ENCODE measurements at places on chromosomes 16 and 17.

DNA sequence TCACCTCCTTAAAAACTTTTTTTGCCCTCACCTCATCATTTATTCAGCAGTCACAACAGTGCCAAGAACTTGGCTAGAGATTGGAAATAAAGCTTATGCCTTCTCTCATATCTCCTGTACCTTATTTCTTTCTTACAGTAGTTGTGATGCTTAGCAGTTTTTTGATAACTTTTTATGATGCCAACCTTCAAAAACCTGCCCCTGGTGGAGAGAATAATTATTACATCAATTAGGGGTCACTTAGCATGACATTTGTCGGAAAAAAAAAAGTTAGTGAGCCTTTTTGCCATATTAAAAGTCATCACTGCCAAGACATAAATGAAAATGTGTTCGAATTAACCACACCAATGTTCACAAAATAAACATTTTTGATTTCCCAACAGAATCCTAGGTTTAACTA lies 296.6 kb downstream of the WWOX start:
- DNase-seq = no peak
- no peak overlapping the region for H3K4me3 ChIP-seq
- H3K36me3 ChIP-seq = no peaks in the 10 kb centered on the region
- H3K4me1 ChIP-seq = no peaks in the 10 kb centered on the region
- H3K27ac ChIP-seq = no peak overlapping the region
- no peaks in the 10 kb centered on the region for H3K27me3 ChIP-seq

DNA sequence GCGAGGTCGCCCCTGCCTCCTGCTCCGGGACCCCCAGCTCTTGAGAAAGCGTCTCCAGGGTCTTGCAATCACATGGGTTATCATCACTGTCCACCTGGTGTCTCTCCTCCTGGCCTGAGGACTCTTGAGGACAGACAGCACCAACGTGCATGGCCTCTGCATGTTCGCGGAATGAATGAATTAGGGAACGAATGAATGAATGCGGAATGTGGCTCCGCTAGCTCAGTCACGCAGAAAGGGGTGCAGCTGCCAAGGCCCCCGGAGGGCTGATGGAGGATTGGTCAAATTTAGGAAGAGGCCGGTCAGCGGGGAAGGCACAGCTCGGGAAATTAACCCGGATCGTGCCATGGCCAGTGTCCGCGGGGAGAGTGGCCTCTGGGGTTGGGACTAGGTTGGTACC lies 3.3 kb downstream of the FBXL16 start:
- DNase-seq = no peak
- H3K36me3 ChIP-seq = no peaks in the 10 kb centered on the region
- no peak overlapping the region for H3K27ac ChIP-seq
- H3K27me3 ChIP-seq = peaks cover 98% of the 10 kb centered on the region
- no peak overlapping the region for H3K4me3 ChIP-seq

- no peak for DNase-seq
- H3K4me3 ChIP-seq = no peak overlapping the region
- no peaks in the 10 kb centered on the region for H3K4me1 ChIP-seq
- H3K36me3 ChIP-seq = no peaks in the 10 kb centered on the region
Measured at GRCh38 chr16:2806286-2806685, 8.0 kb downstream of the PRSS41 start.

DNA sequence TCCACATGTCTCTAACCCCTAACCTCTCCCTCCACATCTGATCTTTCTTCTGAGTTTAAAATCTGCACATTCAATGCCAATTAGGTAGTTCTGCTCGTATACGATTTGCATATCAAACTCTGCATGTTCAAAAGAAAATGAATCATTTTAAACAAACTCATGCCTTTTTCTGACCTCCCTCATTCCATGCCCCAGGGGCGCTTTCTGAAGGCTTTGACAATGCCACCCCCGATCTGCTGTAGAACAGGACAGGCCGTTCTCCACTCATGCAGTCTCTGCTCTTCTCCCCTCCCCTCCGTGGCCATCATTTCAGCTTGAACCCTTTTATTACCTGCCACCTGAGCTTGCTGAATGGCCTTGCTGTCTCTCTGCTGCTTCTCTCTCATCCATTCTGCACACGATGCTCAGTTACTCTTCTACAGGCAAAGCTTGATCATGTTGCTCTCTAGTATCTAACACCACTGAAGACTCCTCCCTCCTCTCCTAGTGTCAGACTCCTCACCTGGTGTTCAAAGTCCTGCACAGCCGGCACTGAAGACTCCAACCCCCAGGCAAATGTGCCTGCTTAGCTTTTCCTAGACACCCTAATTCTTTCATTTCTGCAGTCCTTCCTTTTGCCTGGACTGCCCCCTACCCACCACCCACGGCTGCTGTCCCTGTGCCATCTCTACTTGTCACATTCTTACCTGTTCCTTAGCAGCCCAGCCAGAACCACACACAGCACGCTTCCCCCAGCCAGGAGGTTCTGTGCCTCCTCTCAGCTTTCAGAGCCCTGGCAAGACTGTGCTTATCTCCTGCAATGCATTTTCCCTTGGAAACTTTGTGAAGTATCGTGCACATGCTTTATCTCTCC lies 6.2 kb downstream of the TMEM238L start:
- peaks cover 7% of the 10 kb centered on the region for H3K4me1 ChIP-seq
- H3K36me3 ChIP-seq = no peaks in the 10 kb centered on the region
- no peak overlapping the region for H3K4me3 ChIP-seq
- no peaks in the 10 kb centered on the region for H3K27me3 ChIP-seq
- no peak for DNase-seq
- no peak overlapping the region for H3K27ac ChIP-seq

DNA sequence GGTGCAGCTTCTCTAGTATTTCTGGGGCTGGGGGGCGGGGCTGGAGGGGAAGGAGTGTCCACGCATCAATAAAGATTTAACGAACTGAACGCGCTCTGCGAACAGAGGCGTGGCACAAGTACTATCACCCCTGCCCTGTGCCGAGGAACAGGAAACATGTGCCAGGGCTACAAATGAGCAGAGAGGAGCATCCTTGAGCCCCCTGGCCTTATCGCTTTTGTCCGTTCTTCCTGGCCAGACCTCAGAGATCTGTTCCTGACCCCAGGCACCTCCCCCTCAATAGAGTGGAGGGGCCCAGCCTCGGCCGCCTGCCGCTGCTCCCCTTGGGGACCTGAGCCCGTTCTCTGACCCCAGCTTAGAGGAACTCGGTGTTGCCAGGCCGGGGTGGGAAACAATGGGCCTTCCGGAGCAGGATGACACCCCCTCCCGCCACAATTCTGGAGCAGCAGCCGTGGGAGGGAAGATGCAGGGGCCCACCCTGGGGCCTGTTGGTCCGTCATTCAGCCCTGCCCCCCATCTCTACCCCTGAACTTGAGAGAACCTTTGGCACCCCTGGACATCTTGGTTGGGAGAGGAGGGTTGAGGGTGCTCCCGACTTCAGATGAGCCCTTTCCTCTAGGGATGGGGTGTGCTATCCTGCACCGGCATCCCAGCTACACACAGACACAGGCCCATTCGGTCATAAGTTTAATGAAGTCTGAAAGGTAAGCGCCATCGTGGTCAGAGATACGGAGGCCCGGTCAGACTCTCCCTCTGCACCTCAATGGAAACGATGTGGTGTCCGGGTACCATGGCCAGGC lies 1.1 kb downstream of the NAA38 start:
- peak overlapping the region; percentile 93 for H3K27ac ChIP-seq
- peaks cover 3% of the 10 kb centered on the region for H3K4me1 ChIP-seq
- no peaks in the 10 kb centered on the region for H3K27me3 ChIP-seq
- H3K36me3 ChIP-seq = peaks cover 18% of the 10 kb centered on the region
- DNase-seq = peak; percentile 88
- H3K4me3 ChIP-seq = peak overlapping the region; percentile 68

- no peak overlapping the region for H3K27ac ChIP-seq
- peaks cover 31% of the 10 kb centered on the region for H3K4me1 ChIP-seq
- DNase-seq = no peak
- no peak overlapping the region for H3K4me3 ChIP-seq
Measured at GRCh38 chr16:1831186-1832075, 4.4 kb downstream of the FAHD1 start.

DNA sequence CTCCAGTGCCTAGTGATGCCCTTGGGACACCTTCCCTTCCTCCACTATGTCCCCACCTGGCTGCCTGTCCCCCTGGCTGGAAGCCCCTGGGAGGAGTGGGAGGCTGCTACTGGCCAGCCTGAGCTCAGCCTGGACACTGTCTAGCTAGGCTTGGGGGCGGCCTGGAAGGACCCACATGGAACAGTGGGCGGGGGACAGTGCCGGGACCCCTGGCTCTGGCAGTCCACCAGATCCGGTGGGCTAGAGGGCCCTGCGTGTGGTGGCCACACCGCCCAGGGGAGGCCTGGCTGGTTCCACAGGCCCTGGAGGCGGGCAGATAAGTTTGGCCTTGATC lies 388.0 kb upstream of the TNRC6C start:
- H3K4me1 ChIP-seq = peaks cover 20% of the 10 kb centered on the region
- H3K27ac ChIP-seq = no peak overlapping the region
- peaks cover 14% of the 10 kb centered on the region for H3K27me3 ChIP-seq
- no peaks in the 10 kb centered on the region for H3K36me3 ChIP-seq
- no peak for DNase-seq
- H3K4me3 ChIP-seq = no peak overlapping the region

- no peaks in the 10 kb centered on the region for H3K36me3 ChIP-seq
- DNase-seq = no peak
- H3K4me1 ChIP-seq = no peaks in the 10 kb centered on the region
- H3K4me3 ChIP-seq = no peak overlapping the region
- no peak overlapping the region for H3K27ac ChIP-seq
Measured at GRCh38 chr16:22878955-22879354, 65.0 kb downstream of the HS3ST2 start.

- no peak for DNase-seq
- H3K27ac ChIP-seq = no peak overlapping the region
- H3K36me3 ChIP-seq = no peaks in the 10 kb centered on the region
- no peaks in the 10 kb centered on the region for H3K27me3 ChIP-seq
- H3K4me3 ChIP-seq = no peak overlapping the region
Measured at GRCh38 chr16:80717611-80718010, 86.8 kb downstream of the CDYL2 start.

DNA sequence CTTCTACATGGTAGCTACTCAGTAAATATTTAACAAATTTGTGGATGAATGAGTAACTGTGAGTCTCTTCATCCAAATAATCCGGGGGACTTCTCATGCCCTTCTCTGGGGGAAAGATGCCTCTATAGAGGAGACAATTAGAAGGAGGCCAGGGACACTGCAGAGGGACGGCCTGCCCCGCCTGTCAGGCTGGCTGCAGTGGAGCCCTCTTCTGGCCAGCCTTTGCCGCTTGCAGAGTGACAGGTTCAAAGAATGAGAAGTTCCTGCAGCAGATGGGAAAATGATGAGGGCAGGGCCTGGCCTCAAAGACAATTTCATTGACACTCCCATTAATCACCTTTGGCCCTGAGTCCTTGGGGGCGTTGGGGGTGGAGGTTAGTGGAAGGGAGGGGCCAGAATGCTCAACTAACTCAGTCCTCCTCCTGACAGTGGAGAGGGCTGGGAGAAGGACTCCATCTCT lies 339.0 kb downstream of the MAF start:
- H3K27ac ChIP-seq = no peak overlapping the region
- DNase-seq = peak; percentile 23
- H3K4me3 ChIP-seq = no peak overlapping the region
- no peaks in the 10 kb centered on the region for H3K36me3 ChIP-seq

- H3K4me3 ChIP-seq = no peak overlapping the region
- no peak for DNase-seq
- peaks cover 17% of the 10 kb centered on the region for H3K4me1 ChIP-seq
- H3K27me3 ChIP-seq = no peaks in the 10 kb centered on the region
- H3K36me3 ChIP-seq = no peaks in the 10 kb centered on the region
- H3K27ac ChIP-seq = no peak overlapping the region
Measured at GRCh38 chr16:87040169-87041117, 276.7 kb downstream of the C16orf95 start.

DNA sequence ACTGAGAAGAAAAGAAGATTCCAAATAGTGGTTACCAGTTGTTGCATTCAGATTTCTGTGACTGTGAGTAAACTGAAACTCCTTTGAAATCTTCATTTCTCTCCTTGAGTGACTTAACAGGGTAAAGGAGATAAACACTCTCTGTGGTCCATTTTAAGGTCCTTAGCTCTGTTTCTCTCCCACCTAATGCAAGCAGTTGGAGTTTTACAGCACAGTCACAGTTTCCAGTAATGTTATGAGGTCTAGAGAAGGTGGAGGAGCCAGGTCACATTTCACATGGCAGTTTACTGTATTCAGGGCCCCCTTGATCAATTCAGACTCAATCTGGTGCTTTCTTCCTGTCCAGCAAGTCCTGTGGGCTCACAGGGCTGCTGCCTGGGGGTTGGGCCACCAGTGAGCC lies 32.2 kb upstream of the SLC12A3 start:
- H3K4me1 ChIP-seq = no peaks in the 10 kb centered on the region
- no peak overlapping the region for H3K4me3 ChIP-seq
- H3K36me3 ChIP-seq = peaks cover 90% of the 10 kb centered on the region
- no peak overlapping the region for H3K27ac ChIP-seq

GRCh38 chr17:79981090-79981489 lies 54.6 kb downstream of the TBC1D16 start:
- no peak for DNase-seq
- no peak overlapping the region for H3K27ac ChIP-seq
- no peaks in the 10 kb centered on the region for H3K27me3 ChIP-seq
- H3K4me3 ChIP-seq = no peak overlapping the region
- H3K36me3 ChIP-seq = peaks cover 15% of the 10 kb centered on the region

DNA sequence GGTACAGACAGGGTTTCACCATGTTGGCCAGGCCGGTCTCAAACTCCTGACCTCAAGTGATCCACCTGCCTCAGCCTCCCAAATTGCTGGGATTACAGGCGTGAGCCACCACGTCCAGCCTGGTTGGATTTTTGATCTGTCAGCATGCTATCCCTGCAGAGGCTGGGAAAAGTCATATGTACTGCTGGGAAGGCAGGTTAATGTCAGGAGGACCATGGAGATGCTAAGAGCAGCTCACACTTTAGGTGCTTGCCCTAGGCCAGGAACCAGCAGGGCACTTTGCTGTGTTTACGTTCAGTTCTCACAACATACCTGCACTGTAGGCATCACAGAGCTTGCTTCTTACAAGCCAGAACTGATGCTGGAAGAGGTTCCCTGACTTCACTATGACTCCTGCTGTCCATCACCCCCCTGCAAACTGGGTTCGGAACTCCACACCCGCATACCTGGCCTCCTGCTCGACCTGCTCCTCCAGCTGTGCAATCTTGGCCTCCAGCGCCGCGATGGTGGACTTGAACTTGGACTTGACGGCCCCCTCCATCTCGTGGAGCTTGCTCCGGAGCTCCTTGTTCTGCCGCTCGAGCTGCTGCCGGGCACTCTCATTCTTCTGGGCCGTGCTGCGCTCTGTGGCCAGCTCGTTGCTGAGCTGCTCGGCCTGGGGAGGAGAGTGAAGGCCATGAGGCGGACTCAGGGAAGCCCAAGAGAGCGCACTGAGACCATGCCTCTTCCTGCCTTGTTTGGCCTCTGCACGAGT lies 66.8 kb downstream of the NDE1 start:
- H3K27ac ChIP-seq = no peak overlapping the region
- H3K4me3 ChIP-seq = no peak overlapping the region
- H3K36me3 ChIP-seq = no peaks in the 10 kb centered on the region
- H3K27me3 ChIP-seq = no peaks in the 10 kb centered on the region
- DNase-seq = no peak
- no peaks in the 10 kb centered on the region for H3K4me1 ChIP-seq
